ENCODE measurements at places on chromosomes 1 and 21.

DNA sequence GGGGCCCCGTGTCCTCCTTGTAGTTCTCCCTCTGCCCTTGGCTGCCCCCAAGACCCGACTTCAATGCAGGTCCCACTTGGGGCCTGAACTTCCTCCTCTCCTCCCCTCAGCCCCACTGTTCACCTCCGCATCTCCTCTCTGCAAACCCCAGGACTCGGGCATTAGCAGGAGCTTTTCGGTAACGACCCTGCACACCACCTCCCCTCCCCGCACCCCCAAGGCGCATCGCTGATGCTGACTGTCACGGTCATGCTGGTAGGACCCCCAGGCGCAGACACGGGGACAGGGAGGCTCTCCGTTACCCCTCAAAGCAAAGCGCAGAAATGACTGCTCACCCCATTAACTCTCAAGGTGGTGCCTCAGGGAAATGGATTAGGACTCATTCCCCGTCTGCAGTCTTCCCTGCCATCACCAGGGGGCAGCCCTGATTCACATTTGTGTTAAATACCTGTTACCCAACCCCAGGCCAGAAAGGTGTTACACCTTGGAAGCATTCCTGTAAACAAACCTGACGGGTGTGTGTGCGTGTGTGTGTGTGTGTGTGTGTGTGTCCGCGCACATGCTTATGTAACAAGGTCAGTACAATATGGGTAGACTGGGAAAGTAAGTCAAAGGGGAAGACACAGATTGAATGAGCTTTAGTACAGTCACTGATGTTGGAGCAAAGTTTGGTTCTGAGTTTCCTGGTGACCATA lies 6.4 kb upstream of the GUCA2B start:
- peak; percentile 87 for DNase-seq

DNA sequence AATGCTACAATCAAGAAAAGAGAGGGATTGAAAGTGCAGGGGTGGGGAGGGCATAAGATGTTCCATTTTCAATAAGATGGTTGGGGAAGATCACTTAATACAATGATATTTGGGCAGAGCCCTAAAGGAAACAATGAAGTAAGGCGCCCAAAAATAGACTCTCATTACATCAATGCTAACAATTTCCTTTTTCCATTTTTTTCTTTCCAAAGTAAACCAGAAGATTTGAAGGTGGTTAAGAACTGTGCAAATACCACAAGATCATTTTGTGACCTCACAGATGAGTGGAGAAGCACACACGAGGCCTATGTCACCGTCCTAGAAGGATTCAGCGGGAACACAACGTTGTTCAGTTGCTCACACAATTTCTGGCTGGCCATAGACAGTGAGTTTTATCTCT lies 16.8 kb downstream of the IFNAR2 start:
- DNase-seq, result no peak

DNA sequence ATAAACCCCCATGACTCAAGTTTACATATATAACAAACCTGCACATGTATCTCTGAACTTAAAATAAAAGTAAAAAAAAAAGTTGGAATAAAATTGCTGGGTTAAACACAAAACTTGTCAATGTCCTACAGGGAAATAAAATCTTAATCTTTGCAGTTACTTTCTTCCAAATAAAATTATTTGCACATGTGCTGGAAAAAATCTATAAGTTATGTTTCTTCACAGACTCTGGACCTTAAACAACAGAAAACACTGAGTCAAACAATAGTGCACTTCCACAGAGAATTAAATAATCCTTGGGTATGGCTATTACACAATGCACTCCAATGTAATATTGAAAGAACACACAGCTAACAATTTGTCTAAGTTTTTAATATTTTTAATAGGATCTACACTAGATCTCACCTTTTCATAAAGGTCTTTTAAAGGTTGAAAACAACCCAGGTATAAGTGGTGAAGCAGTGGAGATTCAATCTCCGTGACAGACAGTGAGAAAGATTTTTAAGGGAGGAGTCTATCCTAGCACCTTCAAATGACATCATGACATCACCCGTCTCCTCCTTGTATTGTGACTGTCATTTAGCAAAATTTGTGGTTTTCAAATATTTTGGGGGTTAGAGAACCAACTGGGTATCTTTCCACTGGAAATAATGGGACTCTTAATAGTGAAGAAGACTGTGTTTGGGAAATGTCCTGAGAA lies 25.2 kb upstream of the FGGY start:
- no peak for DNase-seq

- no peak for DNase-seq
Observed at GRCh38 chr1:64890699-64891447, 75.5 kb downstream of the JAK1 start.

DNA sequence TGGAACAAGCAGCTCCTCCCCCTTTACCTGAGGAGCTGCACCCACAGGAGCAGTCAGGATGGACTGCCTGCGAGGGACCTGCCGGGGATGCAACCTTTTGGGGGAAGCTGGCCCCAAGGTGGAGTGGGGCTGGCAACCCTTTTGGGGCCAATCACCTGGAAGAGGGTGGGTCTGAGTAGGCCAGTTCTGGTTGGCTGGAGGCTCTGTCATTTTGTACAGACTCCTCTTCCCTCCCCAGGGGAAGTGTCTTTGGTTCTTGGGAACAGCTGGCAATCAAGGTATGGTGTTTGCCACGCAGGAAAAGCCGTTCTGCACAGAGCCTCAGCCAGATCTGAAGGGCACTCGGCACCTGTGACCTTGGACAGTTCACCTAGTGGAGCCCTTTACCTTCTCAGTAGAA lies 280 bp upstream of the A3GALT2 start:
- DNase-seq, result no peak

DNA sequence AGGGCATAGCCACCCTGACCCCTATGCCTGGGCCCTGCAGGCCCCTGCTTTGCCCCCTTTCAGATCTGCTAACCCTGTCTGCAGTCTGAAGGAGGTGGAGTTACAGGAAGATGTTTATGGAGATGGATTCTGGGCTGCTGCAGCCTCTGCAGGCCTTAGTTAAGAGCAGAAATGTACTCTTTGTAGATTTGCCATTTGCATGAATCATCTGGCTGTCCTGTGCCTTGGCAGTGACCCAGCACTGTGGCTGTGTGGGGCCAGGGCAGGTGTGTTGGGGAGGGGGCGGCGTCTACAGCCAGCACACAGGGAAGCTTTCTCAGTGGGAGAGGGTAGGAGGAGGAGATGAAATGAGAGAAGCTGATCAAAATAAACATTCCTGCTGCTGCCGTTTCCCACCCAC lies 867.3 kb downstream of the PLA2G4A start:
- no peak for DNase-seq

GRCh38 chr1:86263101-86263500 lies 106.5 kb upstream of the COL24A1 start:
- DNase-seq, result no peak

- no peak for DNase-seq
Observed at GRCh38 chr1:200740571-200741208, 2.0 kb downstream of the CAMSAP2 start.

DNA sequence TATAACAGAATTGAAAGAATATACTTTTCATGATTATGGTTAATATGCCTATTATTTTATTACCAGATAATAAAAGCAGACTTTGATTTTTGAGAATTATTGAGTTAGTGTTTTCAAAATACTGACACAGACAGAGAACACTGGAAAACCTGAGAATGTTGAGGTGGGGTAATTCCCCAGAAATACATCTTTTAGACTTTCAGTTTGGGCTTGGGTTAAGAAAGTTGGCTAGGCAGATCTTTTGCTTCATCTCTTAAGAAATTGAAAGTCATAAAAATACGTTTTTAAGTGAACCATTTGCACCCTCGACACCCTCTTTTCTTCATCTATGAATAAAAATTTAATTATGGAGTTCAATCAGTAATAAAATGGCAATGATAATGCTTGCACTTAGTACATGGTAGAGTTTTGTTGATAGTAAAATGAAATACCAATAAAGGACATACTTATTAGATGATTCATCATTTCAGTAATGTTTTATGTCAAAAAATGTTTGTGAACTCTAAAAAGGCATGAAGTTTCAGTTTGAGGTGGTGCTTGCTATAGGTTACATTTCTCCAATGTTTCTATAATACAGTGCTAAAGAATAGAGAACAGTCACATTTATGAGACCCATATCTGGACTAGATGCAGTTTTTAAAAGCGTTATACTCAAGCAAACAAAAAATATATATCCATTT lies 1.9 kb upstream of the SAMSN1 start:
- DNase-seq, result no peak

DNA sequence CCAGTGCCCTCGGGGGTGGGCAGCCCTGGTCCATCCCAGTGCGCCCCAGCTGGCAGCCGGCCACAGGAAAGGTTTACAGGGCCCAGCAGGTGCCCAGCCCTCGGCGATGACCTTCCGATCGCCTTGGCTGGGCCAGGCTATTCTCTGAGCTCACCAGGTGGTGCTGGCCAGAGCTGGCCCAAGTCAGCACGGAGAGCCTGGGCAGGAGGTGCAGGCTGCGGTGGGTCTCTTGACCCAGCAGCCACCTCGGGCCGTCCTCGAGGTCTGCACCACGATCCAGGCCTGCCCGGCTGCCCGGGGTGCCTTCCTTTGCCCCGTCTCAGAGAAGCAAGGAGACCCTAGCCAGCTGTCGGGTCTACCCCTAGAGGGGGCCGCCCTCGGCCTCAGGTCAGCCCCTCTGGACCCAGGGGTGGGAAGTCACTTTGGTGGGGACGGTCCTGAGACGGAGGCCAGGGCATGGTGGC lies 370 bp downstream of the PERM1 start:
- no peak for DNase-seq

All from NCI-H82 (cell line).